ENCODE measurements at places on chromosomes 2 and 18. TPM values are rescaled to one million over a fixed set of nuclear protein-coding genes. Genes with fewer than 3 reads are reported as not detected.

NEB gene
- 0.12 TPM for total RNA-seq

NPPC gene
- total RNA-seq = not detected

DSC3 gene
- total RNA-seq = not detected

C2orf72 gene
- total RNA-seq = 0.10 TPM

Data from T-helper 1 cell treated with Interleukin-12 subunit alpha and Interleukin-12 subunit beta and Interleukin-4 antibody, amounts not matched to agents 30 ng/mL and 1 ng/mL, for 36 hours (primary cell).